Sigmoid colon (tissue), 7 donors: ENCODE measurements at places on chromosomes 1 and 21. TPM values are rescaled to one million over a fixed set of nuclear protein-coding genes. Genes with fewer than 3 reads are reported as not detected.

DNA sequence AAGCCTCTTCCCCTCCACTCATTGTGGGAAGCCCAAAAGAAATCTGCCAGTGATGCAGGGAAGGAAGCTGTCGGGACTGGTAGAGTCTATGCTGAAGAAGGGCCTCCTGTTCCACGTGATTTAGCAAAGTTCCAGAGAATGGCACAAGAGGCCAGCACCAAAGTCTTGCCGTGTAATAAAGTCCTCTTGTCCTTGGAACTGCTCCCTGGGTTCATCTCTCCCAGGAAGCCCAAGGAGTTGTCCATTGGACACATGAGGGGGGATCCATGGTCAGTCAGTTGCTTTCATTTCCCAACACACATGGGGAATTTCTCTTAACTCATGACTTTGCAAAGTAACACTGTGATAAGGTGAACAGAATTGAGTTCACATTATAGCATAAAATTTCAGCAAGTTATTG lies 116.1 kb upstream of the RAB4A start:
- no peak overlapping the region for H3K4me3 ChIP-seq
- no peak for DNase-seq
- H3K27me3 ChIP-seq = no peaks in the 10 kb centered on the region
- no peaks in the 10 kb centered on the region for H3K36me3 ChIP-seq
- no peak overlapping the region for H3K27ac ChIP-seq

TRIM62 gene
- total RNA-seq = 3.2 TPM

DNA sequence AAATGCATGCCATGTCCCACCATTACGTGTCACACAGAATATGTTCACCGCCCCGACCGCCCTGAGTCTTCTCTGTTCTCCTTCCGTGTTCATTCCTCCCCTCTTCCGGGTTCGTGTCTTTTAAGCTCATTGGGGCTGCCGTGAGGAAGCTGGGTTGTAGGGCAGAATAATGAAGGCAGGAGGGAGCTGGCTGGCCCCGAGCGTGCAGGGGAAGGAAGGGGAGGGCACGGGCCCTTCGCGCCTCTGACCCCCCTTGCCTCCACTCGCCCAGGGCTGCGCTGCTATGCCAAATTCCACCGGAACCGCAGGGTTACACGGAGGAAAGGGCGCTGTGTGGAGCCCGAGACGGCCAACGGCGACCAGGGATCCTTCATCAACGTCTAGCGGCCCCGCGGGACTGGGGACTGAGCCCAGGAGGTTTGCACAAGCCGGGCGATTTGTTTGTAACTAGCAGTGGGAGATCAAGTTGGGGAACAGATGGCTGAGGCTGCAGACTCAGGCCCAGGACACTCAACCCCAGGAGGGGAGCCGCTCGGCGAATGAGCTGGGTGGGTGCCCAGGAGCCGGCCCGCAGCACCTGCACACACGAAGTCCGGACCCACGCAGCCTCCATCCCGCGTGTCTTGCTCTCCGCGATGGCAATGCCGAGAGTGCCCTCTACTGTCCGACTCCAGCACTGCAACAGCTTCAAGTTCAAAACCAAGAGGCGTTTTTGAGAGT lies 16.5 kb upstream of the AGTRAP start:
- peak overlapping the region; percentile 42 for H3K4me3 ChIP-seq
- peak overlapping the region; percentile 53 for H3K27ac ChIP-seq
- H3K4me1 ChIP-seq = peaks cover 11% of the 10 kb centered on the region
- peaks cover 5% of the 10 kb centered on the region for H3K27me3 ChIP-seq
- H3K36me3 ChIP-seq = no peaks in the 10 kb centered on the region
- DNase-seq = peak; percentile 91

- no peak overlapping the region for H3K4me3 ChIP-seq
- no peak for DNase-seq
- no peaks in the 10 kb centered on the region for H3K27me3 ChIP-seq
- no peak overlapping the region for H3K27ac ChIP-seq
Measured at GRCh38 chr1:118247593-118247992, 62.6 kb upstream of the SPAG17 start.

GRCh38 chr1:39238476-39238875 lies 34.0 kb downstream of the MACF1 start:
- no peak for DNase-seq
- no peaks in the 10 kb centered on the region for H3K27me3 ChIP-seq
- peaks cover 22% of the 10 kb centered on the region for H3K4me1 ChIP-seq

GRCh38 chr1:7294636-7295035 lies 476.5 kb upstream of the VAMP3 start:
- H3K4me1 ChIP-seq = no peaks in the 10 kb centered on the region
- no peak for DNase-seq
- no peak overlapping the region for H3K4me3 ChIP-seq
- H3K36me3 ChIP-seq = no peaks in the 10 kb centered on the region

DNA sequence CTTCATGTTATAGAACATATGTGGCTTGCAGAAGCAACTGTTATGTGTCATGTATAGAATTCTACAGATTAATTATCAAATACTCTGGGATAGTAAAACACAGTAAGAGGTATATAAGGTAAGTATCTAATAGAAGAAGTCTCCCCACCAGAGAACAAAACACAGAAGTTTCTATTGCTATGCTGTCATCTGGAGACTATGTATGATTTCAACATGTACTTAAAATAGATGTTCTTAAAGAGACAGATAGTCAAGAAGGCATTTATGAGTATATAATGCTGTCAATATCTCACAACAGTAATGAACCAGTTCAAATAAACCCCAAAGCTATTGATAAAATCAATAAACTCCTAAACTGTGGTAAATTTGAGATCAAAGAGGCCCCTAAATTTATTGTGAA lies 8.1 kb upstream of the ADCY10 start:
- H3K27ac ChIP-seq = no peak overlapping the region
- H3K4me1 ChIP-seq = peaks cover 8% of the 10 kb centered on the region
- DNase-seq = no peak
- H3K27me3 ChIP-seq = no peaks in the 10 kb centered on the region
- H3K36me3 ChIP-seq = peaks cover 19% of the 10 kb centered on the region
